Foreskin keratinocyte (primary cell): ENCODE measurements at places on chromosomes 1 and 21. TPM values are rescaled to one million over a fixed set of nuclear protein-coding genes. Genes with fewer than 3 reads are reported as not detected.

PLA2G4A gene
- 11.4 and 16.1 TPM in 2 replicates for total RNA-seq

CFAP126 gene
- not detected in 2 replicates for total RNA-seq

PPOX gene
- total RNA-seq = 16.1 and 17.1 TPM in 2 replicates

CACNA1E gene
- total RNA-seq = not detected in 2 replicates

HFM1 gene
- total RNA-seq = 0.04 and 0.20 TPM in 2 replicates

SEMA4A gene
- total RNA-seq = 9.7 and 9.9 TPM in 2 replicates

FMO3 gene
- total RNA-seq = not detected in 2 replicates

FOXO6 gene
- 0.07 TPM in 1 of 2 replicates, not detected in the other for total RNA-seq
